ENCODE measurements at places on chromosomes 12 and 14.

DNA sequence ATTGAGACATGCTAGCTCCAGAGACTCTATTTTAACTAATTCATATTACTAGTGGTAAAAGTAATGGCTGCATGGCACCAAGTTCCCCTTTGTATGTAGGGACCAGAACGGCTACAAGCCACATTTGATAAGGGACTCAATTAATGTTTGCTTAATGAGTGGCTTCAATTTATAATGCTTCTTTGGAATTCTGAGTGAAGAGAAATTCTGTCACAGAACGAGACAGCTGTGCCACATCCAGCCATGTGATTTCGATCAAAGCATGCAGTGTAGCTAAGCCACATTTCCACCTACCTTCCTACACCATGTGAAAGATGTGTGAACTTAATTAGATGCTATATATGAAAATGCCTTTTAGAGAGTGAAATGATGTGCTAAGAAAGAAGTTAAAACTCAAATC is 217.4 kb downstream of the ACSS3 start:
- no peak for DNase-seq

- DNase-seq: no peak
Observed at GRCh38 chr12:86122846-86123468, 133.2 kb downstream of the MGAT4C start.

GRCh38 chr12:4819654-4820053 is 90.1 kb upstream of the KCNA1 start:
- no peak for DNase-seq

GRCh38 chr12:128542844-128543243 is 275.9 kb downstream of the TMEM132C start:
- DNase-seq: no peak

DNA sequence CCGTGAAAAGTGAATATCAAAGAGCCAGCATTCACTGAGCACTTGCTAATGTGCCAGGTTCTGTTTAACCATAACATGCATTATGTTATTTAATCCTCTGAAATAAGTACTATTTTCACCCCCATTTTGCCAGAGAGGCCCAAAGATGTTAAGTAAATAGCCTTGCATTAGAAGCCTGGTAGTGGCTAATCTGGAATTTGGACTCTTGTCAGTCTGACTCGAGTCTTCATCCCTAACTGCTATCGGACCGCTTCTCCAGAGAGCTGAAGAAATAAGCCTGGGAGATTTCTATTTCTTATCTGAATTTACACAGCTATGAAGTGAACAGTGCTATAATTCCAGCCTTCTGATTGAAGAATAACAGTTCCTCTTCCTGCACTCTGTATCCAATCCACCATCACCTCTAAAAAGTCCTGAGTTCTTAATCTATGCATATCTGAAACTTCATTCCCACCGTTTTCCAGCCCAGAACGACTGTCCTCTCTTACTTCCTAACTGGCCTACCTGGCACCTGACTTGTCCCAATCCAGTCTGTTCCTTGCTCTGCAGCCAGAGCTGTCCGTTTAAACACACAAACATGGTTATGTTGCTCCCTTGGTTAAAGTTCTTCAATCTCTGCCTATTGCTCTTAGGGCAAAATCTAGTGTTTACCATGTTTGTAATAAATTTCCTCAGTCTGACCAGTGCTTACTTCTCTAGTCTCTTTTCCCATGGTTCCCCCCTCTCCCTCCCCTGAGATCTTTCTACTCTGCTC is 2.3 kb downstream of the POLR3B start:
- DNase-seq: no peak

- DNase-seq: no peak
Observed at GRCh38 chr12:125418902-125419564, 353.8 kb downstream of the AACS start.

DNA sequence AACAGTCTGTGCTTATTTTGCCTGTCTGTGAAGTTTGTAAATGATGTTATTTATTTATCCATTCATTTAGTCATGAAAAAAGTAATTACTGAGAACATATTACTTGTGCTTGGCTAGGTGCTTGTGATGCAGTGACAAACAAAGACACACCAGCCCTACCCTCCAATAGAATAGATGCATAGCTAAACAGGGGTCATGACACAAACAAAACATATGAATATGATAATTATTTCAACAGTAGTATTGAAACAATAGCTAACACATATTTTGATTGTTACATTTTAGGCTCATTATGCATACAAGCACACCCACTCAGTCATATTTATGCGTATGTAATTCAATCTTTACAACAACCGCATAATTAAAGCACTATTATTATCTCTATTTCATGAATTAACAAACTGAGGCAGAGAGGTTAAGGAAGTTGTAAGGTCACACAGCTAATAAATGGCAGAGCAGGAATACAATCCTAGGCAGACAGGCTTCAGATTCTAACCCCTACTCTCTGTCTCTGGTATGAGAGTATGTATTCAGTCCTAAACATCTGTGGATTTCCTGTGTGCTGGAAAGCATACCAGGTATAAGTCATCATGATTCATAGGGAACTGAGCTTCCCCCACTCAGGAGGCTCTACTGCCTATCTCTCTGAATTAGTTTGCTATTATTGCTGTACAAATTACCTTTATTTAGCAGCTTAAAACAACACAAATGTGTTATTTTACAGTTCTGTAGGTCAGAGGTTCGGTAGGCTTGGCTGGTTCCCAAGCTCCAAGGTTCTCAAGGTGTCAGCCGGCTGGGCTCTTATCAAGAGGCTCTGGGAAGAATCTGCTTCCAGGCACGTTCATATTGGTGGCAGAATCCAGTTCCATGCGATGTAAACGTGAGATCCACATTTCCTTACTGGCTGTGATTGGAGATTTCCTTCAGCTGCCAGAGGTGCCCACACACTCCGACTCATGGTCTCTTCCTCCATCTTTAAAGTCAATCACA is 509.4 kb downstream of the GALC start:
- DNase-seq: no peak

DNA sequence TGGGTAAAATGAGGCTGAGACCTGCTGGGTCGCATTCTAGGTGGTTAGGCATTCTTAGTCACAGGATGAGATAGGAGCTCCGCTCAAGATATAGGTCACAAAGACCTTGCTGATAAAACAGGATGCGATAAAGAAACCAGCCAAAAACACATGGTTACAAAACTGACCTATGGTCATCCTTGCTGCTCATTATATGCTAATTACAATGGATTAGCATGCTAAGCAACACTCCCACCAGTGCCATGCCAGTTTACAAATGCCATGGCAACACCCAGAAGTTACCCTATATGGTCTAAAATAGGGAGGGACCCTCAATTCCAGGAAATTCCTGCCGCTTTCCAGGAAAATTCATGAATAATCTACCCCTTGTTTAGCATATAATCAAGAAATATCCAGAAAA is 132.4 kb downstream of the BRMS1L start:
- DNase-seq: no peak

Data from nephron progenitor cell (in vitro differentiated cells).